ENCODE measurements at places on chromosomes 6 and 20.

GRCh38 chr20:3646651-3647050, 16.5 kb downstream of the GFRA4 start:
- no peak for DNase-seq

DNA sequence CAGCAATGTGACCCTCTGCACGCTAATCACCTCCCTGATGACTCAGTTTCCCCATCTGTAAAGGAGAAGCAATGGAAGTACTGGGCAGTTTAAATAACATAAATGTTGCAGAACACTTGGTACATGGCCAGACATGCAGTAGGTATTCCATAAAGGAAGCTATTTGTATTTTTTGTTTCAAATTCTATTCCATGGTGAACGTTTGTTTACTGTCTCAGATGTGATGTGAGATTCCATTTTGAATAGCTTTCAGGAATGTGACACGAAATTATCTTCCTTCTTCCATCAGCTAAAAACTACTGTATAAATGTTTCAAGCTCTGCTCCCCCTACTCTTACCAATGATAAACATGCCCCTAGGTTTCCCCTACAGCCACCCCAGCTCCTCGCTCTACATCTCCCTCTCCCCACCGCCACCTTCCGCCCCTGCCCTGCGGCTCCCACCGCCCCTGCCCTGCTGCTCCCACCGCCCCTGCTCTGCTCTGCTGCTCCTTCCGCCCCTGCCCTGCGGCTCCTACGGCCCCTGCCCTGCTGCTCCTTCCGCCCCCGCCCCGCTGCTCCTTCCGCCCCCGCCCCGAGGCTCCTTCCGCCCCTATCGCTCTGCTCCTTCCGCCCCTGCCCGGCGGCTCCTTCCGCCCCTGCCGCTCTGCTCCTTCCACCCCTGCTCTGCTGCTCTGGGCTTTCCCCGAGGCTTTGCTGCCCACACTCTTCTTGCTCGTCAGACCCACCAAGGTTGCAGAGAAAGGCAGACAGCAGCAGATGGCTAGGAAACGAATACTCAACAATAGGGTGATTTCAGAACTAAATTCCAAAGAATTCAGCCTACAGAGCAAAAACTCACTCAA, 78.9 kb downstream of the THBS2 start:
- DNase-seq: no peak

GRCh38 chr6:6736791-6737654, 148.5 kb downstream of the LY86 start:
- no peak for DNase-seq

DNA sequence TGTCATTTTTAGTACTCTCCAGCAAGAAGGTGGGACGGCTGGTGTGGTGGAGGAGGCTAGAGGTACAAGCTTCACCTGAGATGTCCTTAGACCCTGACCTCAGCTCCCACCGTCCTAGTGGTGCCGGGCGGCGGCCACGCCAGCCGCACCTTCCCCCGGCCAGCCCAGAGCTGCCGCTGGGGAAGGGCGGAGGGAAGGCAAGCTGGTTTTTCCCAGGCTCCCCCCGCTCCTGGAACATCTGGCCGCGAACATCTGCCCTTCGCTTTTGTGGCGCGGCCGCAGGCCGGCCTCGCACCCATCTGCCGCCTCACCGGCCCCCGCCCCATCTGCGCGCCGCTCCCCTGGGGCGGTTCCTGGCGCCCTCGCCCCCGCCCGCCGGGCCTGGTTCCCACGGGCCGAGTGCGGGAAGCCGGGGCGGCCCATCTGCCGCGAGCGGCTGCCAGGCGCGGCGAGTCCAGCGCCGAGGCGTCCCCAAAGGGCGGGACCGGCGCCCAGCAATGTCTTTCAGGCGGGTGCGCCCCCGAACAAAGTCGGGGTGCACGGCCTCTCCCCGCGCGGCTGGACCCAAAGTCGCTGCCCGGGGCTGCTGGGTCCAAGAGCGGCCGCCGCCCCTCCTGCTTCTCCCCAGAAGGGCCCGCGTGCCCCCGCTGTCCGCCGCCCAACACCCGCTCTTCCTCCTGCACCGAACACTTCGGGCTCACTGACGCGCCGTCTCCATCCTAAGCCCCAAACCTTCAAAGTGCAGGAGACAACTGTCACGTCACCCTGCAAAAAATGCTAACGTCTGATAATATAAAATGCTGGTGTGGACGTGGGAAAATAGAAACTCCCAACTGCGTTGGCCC, 17.3 kb upstream of the ID1 start:
- DNase-seq: no peak

- DNase-seq: no peak
Observed at GRCh38 chr20:52675375-52675774, 296.8 kb upstream of the TSHZ2 start.

DNA sequence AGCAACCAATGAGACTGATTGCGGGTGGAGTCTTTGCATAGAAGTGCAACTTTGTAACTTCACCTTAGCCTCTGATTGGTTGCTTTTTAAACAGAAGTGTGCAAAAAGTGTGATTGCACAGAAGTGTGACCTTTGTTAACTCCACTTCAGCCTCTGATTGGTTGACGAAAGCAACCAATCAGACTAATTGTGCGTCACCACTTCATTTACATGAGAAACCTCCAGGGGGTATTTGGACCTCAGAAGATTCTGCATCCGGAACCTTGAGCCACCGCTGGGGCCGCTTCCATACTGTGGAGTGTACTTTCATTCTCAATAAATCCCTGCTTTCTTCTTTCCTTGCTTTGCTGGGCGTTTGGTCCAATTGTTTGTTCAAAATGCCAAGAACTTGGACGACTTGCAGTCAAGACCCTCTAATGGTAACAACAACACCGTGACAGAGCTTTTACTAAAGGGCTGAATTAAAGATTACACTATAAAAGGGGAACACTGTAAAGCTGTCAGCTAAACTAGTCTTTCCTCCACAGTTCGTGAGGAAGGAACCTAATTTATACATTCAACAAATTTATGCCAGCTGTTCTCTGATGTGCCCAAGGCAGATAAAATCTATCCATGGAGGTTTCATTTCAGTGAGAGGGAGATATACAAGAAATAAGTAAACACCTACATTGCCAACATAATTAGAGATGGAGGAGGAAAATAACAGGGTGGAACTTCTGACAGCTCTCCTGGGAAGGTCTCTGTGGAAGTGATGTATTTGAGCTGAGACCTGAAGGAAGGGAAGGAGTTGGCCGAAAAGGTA, 1.4 kb upstream of the HECA start:
- peak; percentile 63 for DNase-seq

DNA sequence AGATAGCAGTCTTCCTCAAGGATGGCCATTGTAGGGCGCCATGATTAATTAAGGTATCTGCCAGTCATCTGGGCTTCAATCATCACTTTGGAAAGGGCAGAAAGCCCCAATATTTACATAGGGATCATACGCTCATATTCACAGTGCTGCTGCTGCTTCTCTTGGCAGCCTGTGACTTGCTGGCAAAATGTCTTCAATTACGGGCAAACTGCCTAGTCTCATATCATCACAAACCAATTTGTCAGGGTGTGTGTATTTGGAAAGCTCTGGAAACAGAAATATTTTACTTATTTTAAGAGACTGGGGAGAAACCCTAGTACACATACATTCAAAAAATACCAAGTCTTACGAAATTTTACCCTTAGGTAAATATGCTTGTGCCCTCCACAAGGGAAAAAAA, 77.6 kb downstream of the SAMD5 start:
- DNase-seq: no peak

DNA sequence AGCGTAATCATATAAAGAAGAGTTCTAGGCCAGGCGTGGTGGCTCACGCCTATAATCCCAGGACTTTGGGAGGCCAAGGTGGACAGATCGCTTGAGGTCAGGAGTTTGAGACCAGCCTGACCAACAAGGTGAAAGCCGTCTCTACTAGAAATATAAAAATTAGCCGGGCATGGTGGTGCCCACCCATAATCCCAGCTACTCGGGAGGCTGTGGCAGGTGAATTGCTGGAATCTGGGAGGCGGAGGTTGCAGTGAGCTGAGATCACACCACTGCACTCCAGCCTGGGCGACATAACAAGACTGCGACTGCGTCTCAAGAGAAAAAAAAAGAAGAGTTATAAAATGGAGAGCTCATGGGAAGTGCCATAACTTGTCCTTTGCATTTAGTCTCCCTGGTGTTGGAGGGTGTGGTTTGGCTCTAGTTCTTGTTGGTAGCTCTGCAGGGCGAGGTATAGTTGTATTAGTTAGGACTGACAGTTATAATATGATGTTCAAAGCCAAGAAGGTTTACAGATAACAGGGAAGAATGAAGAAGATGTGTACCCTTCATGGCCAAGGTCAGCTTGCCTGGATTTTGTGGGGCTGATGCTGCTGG, 54.8 kb downstream of the UTRN start:
- no peak for DNase-seq

DNA sequence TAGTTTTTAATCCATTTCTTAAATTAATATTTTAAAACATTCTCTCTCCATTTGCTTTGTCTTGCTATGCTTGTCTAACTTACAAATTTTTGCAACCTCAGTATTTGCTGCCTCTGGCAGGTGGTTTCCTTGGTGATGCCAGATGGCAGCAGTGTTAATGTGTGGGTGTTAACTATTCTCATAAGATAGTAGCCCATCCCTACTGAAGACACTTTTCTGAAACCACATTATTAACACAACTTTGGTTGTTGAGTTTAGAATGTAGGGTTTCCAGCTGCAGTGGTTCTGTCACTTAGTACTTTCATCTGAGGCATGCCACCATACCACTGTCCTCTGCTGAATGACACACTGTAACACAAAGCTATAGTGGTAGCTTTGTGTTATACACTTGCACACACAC, 75.1 kb downstream of the MYO6 start:
- no peak for DNase-seq

GRCh38 chr6:136889271-136890193, 32.6 kb upstream of the SLC35D3 start:
- no peak for DNase-seq

DNA sequence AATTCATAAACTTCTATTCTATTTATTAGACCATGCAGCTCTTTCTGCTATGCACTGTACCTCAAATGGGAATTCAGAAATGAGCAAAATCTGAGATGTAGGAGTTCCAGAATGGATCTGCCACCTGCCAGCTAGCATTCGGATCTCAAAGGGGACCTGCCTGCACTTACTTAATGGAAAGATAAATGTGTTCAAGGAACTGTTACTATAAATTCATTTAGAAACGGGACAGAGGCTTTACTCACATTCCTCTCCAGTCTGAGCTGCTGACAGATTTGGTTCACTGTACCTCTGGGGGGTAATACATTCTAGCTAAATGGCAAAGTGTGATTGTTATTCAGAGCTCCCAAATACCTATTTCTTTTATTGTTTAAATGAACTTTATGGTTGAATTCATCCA, 384.1 kb downstream of the GRIK2 start:
- no peak for DNase-seq

GRCh38 chr6:52909131-52909530, 367 bp downstream of the GSTA3 start:
- no peak for DNase-seq

DNA sequence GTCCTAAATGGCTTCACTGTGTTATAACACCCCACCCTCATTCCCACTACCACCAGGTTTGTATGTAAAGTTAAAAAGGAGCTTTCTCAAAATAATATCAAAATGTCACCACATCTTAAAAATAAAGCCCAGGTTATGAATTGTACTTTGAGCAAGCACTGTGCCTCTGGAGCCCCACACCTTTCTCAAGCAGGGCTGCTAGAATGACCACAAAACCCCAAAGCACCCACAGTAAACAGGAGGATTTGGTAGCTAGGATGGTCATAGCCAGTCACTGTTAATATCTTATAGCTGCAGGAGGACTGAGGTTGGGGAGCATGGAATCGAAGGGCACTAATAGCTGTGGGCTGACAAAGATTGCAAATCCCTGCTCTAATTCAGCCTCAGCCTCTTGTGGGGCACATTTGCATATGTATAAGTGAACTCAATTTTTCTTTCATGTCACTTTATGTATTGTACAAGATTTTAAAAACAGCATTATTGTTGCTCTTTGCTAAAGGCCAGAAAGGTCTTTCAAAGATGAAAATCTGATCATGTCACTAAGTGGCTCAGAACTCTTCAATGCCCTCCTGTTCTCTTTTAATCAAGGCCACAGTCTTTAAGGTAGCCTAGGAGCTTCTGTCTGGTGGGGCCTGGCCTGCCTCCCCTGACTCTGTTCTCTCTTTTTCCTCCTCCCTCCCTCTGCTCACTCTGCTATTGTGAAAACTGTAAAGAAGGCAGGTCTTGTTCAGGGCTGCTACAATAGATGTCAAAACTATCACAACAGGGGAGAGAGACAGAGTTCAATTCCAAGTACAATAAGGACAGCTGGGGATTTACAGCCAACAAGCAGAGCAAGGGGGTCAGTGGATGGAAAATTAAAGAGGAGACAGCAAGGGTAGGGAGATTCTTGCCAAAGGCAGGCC, 101.6 kb downstream of the TMEM200A start:
- DNase-seq: no peak

GRCh38 chr6:119677384-119677783, 327.8 kb upstream of the MAN1A1 start:
- DNase-seq: no peak

- no peak for DNase-seq
Observed at GRCh38 chr20:34999782-35000181, 44.1 kb downstream of the MYH7B start.

- DNase-seq: no peak
Observed at GRCh38 chr6:52976149-52976548, 18.9 kb downstream of the GSTA4 start.

- no peak for DNase-seq
Observed at GRCh38 chr6:76742919-76743318, 670.5 kb upstream of the IMPG1 start.

DNA sequence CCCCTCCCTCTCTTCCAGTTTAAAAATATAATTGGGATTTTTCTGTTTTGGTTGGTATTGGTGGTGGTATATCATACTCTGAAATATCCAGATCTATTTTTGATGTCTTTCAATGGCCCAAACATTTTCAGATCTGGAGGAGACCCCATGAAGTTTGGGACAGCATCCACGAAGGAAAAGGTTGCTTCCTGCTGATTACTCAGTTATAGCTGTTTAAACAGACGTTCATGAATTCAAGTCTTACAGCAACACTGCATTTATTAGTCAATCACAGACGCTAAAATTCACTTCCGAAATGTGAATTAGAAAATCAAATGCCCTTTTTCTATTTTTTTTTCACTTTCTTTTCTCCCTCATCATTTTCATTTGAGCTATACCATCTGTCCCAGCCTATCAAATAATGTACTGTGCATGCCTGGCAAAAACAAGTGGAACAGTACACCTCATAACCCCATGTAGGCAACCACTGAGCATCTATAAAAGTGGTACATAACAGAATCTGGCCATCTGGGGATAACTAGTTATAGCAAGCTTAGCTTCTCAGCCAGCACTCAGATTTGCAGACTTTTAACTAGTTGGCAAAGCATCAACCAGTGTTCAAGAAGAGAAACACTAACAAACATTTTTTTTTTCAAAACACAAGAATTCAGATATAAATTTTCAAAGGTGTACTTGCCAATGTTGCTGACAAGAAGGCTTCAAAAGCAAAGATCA, 124.5 kb downstream of the HIVEP2 start:
- no peak for DNase-seq

Measured in GM12864 (cell line).